ENCODE measurements at places on chromosomes 4 and X.

DNA sequence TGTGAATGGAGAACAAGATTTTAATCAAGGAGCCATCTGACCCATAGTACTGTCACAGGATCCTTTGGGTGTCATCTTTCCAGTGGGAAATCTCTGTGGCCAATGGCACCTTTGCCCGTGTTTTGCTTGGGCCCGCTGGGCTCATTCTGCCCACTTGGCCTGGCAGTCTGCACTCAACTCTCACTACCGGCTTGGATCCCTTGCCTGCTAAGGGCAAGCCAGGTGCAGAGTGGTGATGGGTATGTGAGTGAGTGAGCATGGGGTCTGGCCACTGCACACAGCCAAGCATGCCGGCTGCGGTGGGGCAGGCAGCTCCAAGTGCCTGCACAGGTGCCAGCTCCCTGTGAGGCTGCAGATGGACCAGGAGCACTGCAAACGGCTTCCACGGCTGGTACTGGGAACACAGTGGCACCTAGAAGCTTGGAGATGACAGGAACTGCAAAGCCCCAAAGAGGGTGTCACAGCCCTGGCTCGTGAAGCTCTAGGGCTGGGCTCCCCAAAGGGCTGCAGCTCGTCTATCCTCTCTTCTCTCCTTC is 454.5 kb downstream of the TMA16 start:
- ATAC-seq, result no peak

DNA sequence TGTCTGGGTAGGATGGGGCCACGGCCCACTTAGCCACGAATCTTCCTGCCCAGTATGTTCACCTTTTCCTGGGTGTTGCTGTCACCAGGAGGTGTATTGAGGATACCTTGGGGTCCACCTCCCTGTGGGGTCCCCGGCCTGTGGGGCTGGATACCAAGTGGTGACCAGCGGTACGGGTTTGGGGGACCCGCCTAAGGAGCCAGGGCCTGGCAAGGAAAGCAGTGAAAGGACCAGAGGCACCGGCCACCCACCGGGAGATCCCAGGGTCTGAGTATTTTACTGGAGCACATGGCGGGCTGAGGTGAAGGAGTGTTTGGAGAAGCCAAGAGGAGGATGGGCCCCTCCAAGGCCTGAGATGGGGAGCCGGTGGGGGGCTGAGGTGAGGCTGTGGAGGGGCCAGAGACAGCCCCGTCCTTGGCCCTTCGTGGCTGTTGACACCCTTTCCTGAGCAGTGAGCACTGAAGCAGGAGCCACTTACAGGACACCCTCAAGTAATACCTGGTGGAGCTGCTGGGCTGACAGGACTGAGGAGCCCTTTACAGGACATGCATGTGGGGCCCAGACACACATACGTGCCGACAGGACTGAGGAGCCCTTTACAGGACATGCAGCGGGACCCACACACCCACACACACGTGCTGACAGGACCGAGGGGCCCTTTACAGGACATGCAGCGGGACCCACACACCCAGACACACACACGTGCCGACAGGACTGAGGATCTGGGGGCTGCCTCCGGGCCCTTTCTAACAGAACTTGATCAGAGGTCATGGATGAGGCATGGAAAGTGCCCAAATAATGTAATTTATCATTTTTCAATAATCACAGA is 38.4 kb downstream of the TMEM271 start:
- no peak for ATAC-seq

- no peak for ATAC-seq
Observed at GRCh38 chrX:133544115-133544514, 128.8 kb upstream of the GPC4 start.

DNA sequence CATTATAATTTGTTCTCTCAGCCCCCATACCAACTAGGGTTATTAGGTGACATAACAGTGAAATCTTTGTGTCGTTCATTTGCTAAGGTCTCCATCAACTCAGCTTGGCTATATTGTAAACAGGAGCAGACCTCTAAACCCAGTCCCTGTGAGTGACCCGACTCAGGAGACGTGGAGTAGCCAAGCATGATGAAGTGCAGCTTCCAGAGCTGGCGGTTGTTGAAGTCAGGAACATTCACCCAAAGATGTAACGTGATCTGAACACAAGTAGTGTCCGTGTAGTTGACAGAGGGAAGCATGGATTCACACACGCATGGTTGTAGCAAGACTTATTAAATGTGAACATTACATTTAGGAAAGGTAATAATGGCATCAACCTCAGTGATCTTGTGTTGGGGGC is 102.3 kb downstream of the FAM193A start:
- no peak for ATAC-seq

- ATAC-seq, result no peak
Observed at GRCh38 chrX:108049649-108050048, 4.8 kb downstream of the VSIG1 start.

GRCh38 chrX:153819384-153820040 is 10.8 kb downstream of the PDZD4 start:
- ATAC-seq, result no peak

DNA sequence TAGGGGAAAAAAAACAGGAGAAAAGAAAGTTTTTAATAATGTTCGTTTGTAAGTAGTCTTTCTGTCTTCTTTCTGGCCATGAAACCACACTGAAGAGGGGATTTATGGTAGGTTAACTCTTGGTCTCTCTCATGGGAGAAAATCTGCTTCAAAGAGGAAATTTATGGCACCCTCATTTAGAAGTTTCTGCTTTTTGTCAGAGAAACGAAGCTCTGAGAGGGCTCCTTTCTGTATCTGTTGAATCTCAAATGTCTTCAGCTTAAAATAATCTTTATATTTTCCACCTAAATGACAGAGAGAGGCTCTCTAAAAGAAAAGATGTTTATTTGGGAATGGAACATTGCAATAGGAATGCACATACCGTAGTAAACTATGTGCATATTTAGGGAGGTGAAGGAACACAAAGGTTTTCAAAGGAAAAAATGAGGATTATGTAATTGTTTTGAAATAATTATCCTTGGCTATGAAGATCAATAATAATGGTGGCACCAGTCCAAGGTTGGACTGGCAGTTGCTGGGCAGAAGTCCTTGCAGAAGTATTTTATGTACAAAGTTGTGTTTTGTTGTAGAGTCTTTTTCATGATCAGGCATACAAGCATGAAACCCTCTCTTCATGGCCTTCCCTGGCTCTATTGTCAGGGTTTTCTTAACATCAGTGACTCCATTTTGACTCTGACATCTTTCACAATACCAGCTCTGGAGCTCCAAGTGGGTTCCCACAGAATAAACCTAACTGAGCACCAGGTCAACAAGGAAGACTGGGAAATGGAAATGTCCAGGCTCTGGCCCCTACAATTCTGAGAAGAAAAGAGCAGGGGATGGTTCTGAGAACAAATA is 53.0 kb upstream of the HPSE start:
- ATAC-seq, result no peak

DNA sequence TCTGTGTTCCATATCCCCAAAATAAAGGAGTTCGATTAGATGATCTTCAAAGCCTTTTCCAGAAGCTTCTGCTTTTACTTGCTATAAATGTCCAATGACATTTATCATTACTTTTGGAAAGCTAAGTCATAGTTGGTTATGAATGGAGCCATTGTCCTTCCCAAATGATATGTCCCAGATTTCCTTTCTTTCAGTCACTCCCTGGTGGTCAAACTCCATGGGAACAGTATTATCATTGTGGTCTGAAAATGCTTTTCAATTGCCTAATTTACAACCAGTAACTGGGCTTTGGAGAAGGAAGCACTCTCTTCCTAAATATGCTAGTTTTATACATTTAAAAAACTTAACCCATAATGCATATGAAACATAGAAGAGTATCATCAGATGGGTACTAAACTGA is 571.5 kb upstream of the AMOT start:
- no peak for ATAC-seq

DNA sequence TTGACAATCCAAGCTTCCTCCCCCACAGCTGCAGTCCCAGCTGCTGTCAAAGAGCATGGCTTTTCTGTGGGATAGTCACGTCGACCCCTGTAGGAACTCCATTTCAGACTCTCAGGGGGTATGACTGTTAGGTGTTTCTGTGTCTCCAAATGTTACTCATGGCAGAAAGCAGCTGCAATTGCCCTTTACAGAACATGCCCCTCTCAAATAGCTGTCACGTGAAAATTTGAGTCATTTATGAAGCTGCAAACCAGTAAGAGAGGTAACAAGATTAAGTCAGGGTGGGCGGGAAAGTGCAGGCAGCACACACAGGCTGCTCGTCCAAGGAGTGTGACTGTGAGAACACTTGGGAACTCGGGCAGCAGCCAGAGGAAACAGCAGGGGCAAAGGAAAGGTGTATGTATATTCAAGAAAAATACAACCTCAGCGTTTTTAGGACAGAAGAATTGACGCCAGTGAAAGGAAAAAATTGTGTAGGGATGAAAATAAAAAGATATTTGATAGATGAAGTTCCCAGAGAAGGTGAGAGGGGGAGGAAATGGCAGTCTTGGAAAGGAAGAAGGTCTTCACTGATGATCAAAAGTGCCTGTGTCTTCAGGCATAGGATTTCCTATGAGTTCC is 66.5 kb upstream of the TMEM184C start:
- peak; percentile 68 for ATAC-seq

DNA sequence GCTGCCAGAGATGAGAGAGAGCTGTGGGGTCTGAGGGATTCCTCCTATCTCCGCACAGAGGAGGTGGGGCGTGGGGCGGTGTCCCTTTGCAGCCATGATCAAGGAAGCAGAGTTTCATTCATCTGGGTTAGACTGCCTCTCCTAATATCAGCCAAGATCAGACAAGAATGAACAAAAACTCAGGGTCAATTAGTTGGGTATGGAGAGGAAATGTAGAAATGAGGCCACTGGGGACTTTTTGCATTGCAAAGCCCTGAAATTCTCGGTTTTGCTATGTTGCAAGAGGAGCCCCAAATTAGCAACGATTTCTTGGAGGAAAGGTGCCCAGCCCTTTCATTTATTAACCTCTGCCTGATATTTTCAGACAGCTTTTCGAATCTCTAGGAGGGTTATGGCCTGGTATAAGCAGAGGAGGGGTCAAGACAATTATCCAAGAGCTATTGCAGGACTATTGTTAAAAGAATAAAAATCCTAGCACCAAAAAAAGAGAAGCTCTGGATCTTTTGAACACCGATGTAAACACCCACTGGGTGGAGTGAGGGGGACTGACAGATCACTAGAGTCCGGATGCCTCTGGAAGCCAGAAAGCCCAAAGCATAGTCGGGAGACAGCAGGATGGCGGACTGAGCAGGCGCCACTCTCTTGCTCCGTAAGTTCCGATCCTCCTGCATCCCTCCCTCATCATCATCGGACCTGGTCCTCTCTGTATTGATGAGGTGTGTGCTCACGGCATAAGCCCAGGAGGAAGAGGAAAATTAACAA is 34.4 kb upstream of the ACSL1 start:
- ATAC-seq, result no peak

GRCh38 chrX:87941841-87942240 is 424.2 kb downstream of the KLHL4 start:
- no peak for ATAC-seq

GRCh38 chr4:48071191-48071590 is 54.6 kb downstream of the NIPAL1 start:
- ATAC-seq, result no peak

GRCh38 chr4:98794565-98795205 is 134.2 kb downstream of the EIF4E start:
- ATAC-seq, result peak; percentile 99

GRCh38 chr4:72449705-72450104 is 119.3 kb downstream of the ADAMTS3 start:
- ATAC-seq, result no peak

DNA sequence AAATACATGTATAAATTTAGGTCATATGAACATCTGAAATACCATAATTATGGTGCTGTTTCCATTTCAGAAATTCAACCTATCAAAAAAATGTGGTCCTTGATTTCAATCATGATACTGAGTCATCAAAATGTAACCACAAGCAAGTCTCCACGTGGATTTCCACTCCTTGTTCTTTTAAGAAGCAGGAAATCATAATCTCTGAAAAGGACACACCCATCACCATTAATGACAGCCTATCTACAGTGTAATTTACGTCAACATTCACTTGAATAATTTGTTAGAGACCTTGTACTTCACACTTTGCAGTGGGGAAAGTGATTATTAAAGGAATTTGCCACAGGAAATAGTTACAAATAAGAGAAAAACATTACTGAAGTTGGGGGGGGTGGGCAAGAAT is 17.7 kb upstream of the SLC7A11 start:
- no peak for ATAC-seq

DNA sequence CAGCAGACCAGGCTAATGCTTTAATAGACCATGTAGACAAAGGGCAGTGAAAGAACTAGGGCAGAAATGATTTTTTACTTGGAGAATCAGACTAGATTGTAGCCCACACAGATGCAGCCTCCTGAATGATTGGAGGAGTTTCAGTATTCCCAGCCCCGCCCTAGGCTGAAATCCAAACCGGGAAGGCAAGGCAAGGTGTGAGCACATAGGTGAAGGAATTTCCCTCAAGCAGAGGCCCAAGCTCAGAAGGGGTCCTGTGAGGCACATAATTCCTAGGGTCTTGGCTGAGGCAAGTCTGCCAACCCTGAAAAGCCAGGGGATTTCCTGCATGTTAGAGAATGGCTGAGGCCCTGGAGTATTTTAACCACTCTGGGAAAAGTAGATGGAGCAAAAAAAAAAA is 56.4 kb upstream of the PAK3 start:
- no peak for ATAC-seq

DNA sequence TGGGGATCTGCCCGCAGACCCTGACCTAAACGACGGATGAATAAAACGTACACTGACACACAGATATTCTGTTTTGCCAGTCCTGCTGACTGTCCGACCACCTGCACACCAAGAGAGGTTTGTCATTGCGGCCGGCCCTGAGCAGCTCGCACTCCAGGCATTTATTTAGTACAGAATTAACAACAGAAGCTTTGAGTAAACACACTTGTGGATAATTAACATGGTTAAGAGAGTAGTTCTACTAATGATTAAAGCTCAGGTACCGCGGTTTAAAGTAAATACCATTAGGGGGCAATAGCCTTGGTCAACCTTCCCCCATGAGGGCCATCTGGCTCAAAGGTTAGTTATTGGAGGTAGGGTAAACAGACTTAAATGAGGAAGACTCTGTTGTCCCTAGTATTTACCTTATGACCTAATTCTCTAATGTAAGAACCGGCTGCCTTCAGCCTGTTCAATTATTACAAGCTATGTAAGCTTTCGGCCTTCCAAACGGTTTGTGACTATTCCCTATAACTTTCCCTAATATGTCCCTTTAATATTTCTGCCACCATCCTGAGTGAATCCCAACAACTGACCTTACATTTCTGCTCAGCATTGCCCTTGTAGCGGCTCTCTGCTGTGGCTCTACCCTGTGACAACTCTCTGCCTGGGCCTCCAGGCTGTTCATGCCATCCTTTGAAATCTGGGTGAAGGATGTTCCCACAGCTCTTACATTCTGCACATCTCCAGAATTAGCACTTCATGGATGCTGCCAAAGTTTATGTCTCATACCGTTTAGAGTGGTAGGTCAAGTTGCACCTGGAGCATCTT is 46.9 kb upstream of the SYTL5 start:
- no peak for ATAC-seq

All from activated T-helper 17 cell treated with anti-CD3 and anti-CD28 coated beads, Interleukin-2, amount 50 U/mL, for 72 hours (primary cell).